Lung (tissue), 17 donors: ENCODE measurements at places on chromosomes 4 and X. TPM values are rescaled to one million over a fixed set of nuclear protein-coding genes. Genes with fewer than 3 reads are reported as not detected.

- DNase-seq: no peak
These were observed 245.2 kb upstream of the DIPK2B start for GRCh38 chrX:45445745-45446412.

DNA sequence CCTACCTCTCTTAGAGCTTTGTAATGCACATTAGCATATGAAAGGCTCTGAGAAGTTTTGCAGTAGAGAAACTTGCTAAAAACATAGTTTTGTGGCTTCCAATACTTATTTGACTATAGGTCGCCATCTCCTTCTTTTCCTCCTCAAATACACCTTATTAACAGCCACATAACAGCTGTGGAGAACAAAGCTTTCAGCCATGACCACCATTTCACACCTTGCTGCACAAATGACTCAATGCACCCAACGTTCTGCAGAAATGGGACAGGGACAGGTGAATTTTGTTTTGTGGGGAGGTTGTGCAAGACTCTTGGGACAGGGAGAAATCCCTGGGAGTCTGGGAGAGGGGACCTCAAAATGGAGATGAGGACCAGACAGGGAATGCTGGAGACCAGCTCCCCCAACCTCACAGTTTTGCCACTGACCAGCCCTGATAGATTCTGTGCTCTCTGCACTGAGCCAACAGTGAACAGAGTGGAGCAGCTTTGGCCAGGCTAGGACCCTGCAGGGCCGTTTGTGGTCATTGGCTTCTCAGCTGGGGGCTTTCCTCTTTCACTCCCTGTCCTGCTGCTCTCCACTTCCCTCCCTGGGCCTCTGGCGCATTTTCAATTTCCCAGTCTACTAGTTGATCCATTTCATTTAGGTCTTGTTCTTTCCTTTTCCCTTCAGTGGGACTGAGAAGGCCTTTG, 16.6 kb downstream of the FRMPD3 start:
- DNase-seq: no peak

DNA sequence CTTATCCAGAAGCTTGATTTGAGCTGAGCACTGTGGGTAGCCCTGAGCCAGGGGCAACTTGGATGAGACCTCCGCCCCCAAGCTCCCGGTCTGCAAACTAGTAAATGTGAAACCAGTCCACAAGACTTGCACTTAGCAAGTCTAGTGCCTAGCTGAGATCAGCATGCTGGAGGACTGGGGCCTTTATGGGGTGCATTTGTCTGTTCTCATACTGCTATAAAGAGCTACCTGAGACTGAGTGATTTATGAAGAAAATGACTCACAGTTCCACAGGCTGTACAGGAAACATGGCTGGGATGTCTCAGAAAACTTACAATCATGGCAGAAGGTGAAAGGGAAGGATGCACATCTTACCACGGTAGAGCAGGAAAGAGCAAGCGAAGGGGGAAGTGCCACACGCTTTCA, 42.1 kb upstream of the HOPX start:
- no peak for DNase-seq

DNA sequence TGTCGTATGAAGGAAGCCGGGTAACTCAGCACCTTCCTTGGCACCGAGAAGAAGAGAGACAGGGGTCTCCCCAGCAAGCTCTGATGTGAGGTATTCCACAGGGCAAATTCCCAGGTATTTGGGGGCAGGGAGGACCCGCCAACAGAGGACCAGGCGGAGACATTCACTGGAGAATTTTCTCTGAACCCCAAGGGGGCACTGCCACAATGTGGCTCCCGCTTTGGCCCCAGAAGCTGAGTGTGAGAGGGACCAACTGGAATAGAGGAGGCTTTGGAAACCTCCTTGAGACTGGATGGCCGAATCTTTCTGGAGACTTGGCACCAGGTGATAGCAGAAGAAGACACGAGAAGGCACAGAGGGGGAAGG, 735 bp upstream of the GABRE start:
- DNase-seq: no peak

- no peak for DNase-seq
These were observed 20.8 kb downstream of the ARHGEF6 start for GRCh38 chrX:136759968-136760367.

DNA sequence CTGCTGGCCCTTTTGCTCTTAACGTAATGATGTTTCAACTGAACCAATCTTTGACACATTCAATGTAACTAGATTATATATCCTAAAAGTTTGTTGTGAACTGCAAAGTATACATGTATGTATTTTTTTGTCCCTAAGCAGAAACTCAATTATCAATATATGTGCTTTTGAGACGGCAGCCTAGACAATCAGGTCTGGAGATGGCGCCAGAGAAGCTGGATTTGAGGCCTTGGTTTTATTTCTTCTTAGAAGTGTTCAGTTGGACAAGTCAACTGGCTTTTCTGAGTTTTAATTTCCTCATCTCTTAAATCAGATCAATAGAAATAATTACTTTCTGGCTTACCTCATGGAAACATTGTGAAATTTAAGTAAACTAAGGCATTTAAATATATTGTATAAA, 62.5 kb downstream of the DCAF8L1 start:
- DNase-seq: no peak

DNA sequence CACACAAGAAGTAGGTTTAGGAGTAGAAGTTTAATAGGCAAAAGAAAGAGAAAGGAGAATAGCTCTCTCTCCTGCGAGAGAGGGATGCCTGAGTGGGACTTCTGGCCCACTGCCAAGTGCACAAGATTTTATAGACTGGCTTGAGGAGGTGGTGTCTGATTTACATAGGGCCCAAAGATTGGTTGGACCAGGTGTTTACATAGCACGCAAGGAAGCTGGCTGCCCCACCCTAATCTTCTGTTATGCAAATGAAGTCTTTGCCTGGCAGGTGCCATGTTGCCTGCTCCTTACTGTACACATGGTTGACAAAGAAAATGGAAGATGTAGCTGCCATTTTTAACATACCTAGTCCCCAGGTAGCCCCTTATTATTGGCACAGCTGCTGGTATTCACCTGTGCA, 170.8 kb upstream of the GATB start:
- DNase-seq: no peak

- peak; percentile 34 for DNase-seq
These were observed 68.2 kb downstream of the ZNF827 start for GRCh38 chr4:145870155-145871020.

DNA sequence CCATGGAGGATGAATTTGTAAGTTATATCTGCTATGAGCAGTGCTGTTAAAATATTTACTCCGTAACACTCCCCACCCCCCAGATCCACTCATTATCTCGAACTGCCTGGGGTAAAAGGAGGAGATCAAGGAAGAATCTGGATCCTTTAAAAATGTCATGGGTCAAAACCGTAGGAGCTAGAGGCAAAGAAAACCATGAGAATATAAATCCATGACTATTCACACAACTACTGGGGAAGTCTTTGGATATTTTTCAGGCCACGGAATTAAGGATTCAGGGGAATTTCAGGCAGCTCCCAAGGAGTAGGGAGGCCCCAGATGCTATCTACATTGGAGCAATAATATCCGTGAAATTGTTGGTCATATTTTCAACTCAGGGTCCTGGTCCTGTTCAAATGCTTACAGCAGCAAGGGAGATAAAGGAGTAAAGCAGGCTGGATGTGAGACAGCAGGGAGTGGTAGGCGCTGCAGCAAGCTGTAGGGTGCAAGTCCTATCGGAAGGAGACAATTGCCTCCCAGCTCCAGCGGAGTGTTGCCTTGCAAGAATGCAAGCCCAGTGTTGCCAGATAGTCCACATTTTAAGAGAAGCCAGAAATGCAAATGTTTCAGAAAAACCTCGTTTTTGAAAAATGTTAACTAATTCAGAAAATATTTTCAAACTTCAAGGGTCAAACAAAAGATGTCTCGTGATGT, 116.2 kb upstream of the KIT start:
- DNase-seq: no peak

DNA sequence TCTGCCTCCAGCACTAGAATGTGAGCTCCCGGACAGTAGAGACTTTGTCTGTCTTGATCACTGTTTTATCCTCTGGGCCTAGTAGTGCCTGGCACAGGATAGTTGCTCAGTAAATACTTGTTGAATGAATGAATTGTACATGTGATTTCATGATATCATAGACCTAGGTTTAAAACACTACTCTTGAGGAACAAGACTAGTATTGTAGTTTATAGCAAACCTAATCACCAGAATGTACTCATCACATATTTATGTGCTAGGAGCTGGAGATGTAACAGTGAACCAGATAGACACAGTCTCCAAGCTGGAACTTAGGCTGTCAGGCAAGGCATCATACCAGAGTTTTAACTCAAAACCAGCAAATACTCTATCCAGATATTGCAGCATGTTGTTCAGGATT, 23.5 kb downstream of the GAB3 start:
- no peak for DNase-seq

- DNase-seq: no peak
These were observed 349.3 kb upstream of the GALNT7 start for GRCh38 chr4:172819353-172819752.

- DNase-seq: no peak
These were observed 166.9 kb downstream of the ASMT start for GRCh38 chrX:1781766-1782165.

GRCh38 chr4:107299646-107300045, 263.5 kb upstream of the DKK2 start:
- no peak for DNase-seq

- peak; percentile 29 for DNase-seq
These were observed 36.6 kb downstream of the MAP7D3 start for GRCh38 chrX:136214551-136214950.

GRCh38 chr4:136103616-136104015, 1428.7 kb downstream of the PCDH18 start:
- no peak for DNase-seq

DNA sequence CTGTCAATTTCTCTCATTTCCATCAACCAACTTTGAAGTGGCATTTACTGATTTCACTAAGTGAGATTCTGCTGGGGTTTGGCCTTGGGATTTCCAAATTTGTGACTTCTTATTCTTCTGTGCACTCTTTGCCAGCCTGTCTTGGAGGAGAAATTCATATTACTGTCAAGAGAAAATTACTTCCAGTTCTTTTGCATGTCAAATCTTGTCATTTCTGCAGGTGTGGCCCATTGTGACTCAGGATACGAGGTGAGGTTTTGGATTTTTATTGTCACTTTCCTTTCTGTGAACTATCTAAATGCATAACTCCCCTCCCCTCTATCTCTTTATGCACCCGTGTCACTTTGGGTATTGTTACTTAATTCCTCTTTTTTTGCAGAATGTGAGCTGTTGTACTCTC, 102.6 kb upstream of the GUCY1A1 start:
- DNase-seq: no peak

GRCh38 chr4:145679991-145680455, at the start of gene C4orf51:
C4orf51 (plus strand) TSS chr4:145680146; CDS start chr4:145680204, 58 bp downstream.
- peak; percentile 30 for DNase-seq

DNA sequence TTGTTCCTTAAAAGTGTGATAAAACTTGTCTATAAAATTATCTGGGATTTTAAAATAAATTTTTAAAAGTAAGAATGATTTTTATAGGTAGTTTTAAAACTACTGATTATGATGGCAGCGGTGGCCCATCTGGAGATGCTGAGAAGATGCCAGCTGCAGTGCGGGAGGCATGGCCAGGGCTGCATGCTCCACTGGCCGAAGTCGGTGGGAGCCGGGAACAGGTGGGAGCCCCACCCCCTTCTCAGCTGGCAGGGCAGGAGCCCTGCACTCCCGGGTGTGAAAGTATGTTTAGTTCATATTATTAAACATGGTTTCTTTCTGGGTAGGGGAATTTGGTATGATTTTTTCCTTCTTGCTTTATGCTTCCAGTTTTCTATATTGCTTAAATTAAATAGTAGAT, 63.8 kb downstream of the CORIN start:
- DNase-seq: no peak

DNA sequence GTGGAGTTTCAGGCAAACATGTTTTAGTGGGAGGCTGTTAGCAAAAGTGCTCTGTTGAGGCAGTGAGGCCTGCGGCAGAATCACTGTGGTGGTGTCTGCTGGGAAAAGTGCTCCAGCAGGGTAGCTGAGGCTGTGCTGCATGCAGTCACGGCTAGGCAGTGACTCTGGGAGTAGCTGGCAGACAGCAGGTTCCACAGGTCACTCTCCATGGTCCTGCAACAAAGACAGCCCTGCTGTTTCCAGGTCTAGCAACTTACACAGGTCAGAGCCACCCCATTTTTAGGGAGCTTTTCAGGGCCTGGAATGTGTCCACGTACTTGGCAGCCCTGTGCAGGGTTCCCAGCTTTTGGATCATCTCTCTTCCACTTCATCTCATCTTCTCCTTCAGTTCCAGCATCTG, 184.3 kb downstream of the NAA11 start:
- DNase-seq: peak; percentile 37

DNA sequence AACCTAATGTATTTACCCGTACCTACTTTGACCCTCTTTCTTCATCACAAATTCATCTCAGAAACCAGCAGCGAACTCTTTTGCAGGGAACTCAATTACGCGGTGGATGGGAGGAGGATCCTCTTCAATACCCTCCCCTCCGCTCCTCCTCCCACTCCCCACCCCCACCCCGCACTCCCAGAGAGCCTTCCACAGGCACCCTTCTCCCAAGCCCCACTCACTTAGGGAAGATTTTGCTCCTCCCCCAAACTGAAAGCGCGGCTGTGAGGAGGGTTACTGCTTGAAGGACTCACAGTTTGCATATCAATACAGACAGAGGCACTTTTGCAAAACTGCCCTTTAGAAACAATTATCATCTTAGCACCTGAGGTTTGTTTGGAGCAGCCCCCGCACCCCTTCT, 960 bp upstream of the IL1RAPL1 start:
- DNase-seq: peak; percentile 46

DNA sequence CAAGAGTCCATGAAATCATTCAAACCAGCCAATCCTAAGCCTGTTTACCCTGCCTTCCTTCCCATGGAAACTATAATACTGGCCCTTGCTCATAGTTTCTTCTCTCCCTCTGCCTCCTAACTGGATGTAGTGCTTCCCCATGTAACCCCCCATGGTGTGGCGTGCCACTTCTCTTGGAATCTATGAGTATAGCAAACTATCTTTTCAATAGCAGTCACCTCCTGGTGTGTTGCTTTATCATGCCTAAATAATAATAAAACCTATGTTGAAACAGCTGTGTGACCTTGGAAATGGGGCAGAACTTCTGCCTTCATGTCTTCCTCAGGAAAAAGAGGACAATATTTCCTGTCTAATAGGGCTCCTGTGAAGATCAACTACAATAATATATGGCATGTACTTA, 234.8 kb upstream of the EDNRA start:
- no peak for DNase-seq

GRCh38 chr4:73725985-73726384, 14.4 kb upstream of the CXCL8 start:
- DNase-seq: no peak

- DNase-seq: peak; percentile 50
These were observed 11.3 kb downstream of the RASSF6 start for GRCh38 chr4:73608689-73609594.

- DNase-seq: no peak
These were observed 4.0 kb downstream of the ADH5 start for GRCh38 chr4:99084595-99084994.

GAGE1 gene
- total RNA-seq: 0.49 TPM

LEF1 gene
- 4.2 TPM for total RNA-seq

TMPRSS11E gene
- not detected for total RNA-seq

CYTL1 gene
- total RNA-seq: 3.0 TPM

CTAG1A gene
- total RNA-seq: not detected

ADAM29 gene
- total RNA-seq: 0.06 TPM

BRS3 gene
- total RNA-seq: not detected

HELT gene
- total RNA-seq: not detected

BEX1 gene
- total RNA-seq: 2.1 TPM

CT45A10 gene
- total RNA-seq: not detected

PHKA1 gene
- total RNA-seq: 3.8 TPM

SLITRK4 gene
- total RNA-seq: 0.52 TPM

POF1B gene
- total RNA-seq: 1.6 TPM

CT45A3 gene
- total RNA-seq: not detected

SGCB gene
- total RNA-seq: 23.6 TPM

ASB9 gene
- 7.5 TPM for total RNA-seq

HSFX2 gene
- not detected for total RNA-seq

MAGEH1 gene
- 63.3 TPM for total RNA-seq

PPM1K gene
- total RNA-seq: 45.9 TPM
